ENCODE measurements at places on chromosomes 4 and X. TPM values are rescaled to one million over a fixed set of nuclear protein-coding genes. Genes with fewer than 3 reads are reported as not detected.

BANK1 gene
- total RNA-seq = 19.9 TPM

UCP1 gene
- not detected for total RNA-seq

MTMR8 gene
- 2.1 TPM for total RNA-seq

COL4A6 gene
- total RNA-seq = 1.9 TPM

F9 gene
- not detected for total RNA-seq

NPNT gene
- total RNA-seq = 1.7 TPM

All from subcutaneous adipose tissue (tissue), 4 donors.